HS-5 (cell line): ENCODE measurements at places on chromosomes 2 and 18.

DNA sequence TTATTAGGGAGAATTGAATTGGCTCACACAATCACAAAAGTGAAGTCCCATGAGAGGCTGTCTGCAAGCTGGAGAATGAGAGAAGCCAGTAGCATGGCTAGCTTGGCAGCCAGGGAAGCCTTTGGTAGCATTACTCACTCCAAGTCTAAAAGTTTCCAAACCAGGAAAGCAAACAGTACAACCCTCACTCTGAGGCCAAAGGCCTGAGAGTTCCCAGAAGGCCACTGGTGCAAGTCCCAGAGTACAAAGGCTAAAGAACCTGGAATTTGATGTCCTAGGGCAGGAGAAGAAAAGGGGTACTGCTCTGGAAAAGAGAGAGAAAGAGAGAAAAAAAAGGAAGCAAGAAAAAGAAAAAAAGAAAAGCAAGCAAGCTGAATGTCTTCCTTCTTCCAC is 318.2 kb downstream of the RND3 start:
- DNase-seq, result no peak

DNA sequence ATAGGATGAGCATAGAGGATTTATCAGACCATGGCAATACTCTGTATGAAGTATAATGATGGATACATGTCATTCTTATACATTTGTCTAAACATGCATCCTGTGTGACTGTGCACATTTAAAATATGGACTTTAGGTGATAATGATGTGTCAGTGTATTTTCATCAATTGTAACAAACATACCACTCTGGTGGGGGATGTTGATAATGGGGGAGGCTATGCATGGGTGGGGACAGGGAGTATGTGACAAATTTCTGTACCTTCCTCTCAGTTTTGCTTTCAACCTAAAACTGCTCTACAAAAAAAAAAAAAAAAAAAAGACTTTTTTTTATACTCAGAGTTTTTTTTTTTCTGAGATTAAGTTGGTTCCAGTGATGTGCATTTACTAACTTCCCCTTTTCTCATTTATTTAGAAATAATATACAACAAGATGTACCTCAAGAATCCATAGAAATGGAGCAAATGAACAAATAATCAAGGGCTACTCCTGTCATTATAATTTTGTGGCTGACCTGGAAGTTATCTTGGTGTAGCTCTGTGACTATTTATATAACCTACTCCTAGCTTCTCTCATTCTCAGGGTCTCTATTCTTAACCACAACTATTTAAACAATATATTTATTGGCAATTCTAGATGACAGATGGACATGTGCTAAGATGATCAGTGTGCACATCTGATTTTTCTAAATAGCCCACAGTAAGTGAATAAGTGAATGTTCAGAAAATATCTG is 108.9 kb upstream of the ITGA4 start:
- DNase-seq, result no peak

DNA sequence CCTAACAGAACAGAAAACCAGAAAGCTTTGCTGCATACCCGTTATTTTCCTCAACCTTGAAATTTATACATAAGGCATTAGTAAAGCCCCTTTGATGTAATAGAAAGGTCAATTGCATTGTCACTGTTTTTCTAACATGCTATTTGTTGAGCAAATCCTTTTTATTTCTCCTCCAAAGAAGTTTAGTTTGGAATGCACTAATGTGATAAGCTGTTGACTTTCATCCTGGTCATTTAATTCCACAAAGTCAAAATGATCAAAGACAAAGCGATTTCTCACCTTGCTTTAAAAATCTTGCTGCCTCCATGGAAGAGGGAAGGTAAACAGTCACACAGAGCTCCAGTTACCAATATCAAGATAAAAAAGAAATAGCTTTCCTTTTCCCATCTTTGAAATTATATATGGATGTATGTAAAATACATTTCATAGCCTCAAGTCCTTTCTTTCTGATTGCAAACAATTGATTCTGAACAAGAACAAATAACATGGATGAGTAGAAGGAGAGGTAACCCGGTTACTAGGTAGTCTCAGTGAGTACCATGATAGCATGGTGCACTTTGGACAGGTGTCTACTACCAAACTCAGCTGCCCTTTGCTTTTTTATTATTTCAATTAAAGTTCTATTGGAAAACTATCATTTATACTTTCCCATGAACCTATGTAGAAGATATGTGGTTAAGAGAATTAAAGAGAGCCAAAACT is 452.7 kb downstream of the STK39 start:
- DNase-seq, result no peak

- no peak for DNase-seq
Observed at GRCh38 chr2:71526975-71527374, 73.6 kb downstream of the DYSF start.

- no peak for DNase-seq
Observed at GRCh38 chr2:70425682-70426301, 123.9 kb upstream of the FAM136A start.

DNA sequence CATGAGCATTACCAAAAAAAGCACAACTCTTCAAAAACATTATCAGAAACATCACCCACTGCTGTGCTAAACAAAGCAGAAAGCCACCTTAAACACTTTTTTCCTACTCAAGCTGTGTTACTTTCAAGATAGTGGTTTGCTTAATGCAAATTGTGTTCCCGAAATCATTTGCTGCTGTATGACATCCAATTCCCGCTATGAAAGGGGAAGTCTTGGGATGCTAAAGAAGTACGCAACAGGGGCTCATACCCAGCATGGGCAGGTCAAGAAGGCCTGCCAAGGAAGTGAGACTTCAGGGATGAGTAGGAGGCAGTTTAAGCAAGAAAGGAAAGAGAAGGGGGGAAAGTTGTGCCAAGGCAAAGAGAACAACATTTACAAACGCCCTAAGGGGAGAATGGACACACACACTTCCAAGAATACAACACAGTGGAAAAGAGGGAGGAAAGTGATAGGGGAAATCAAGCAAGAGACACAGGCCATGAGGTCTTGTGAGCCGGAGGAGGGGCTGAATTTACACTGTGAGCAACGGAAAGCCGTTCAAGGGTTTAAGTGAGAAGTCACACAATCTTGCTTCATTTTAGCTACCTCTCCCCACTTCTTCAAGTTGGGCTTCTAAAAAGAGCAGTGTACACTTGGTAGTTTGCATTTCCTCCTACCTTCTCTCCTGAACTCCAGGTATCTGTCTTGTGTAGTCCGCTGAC is 4.0 kb downstream of the PTPN2 start:
- DNase-seq, result no peak

DNA sequence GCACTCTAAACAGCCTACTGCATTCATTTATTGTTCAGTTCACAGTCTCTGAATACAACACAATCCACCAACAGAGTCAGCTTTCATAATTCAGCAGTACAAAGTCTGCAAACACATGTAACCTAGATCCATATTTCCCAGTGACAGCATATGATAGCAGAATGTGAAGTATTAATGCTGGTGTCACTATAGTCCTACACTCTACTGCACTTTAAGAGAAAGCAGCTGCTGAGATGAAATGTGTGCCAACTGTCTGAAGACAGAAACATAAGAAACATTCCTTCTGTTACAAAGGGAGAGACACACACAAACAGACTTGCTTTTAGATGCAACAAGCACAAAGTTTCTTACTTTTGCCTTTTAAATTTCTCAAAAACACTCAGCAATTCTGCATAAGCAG is 441.8 kb downstream of the ZEB2 start:
- DNase-seq, result no peak

DNA sequence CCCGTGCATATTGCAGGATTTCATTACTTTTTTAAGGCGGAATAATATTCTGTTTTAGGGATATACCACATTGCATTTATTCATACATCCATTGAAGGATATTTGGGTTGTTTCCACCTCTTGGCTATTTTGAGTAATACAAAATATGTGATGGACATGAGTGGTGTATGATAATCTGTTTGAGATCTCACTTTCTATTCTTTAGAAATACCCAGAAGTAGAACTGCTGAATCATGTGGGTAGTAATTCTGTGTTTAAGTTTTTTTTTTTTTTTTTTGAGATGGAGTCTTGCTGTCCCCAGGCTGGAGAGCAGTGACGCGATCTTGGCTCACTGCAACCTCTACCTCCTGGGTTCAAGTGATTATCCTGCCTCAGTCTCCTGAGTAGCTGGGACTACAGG is 201.4 kb downstream of the NYAP2 start:
- no peak for DNase-seq
